ENCODE measurements at places on chromosomes 2 and 18. TPM values are rescaled to one million over a fixed set of nuclear protein-coding genes. Genes with fewer than 3 reads are reported as not detected.
A peak's percentile ranks its signal among the peaks of the same experiment; 100 is the strongest.

DNA sequence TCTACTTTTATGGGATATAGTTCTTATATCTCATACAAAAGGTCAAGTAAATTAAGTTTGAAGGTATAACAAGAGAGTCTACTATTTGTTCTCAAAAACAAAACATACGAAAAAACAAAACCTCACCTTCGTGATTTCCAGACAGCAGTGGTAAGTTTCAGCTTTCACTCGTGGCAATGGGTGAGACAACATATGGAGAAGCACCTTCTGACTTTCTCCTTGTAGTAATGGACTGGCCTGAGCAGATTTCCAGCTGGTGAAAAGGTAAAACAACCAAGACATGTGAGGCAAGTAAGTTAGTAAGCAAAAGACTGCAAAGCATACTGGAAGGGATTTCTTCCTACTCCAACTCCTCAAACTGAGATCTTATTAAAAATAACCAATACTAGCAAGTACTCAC lies 39.6 kb downstream of the RTTN start:
- H3K36me3 ChIP-seq: peaks cover 16% of the 10 kb centered on the region
- DNase-seq: no peak
- no peak overlapping the region for H3K27ac ChIP-seq
- H3K27me3 ChIP-seq: no peaks in the 10 kb centered on the region

GRCh38 chr18:5515011-5515784 lies 28.6 kb downstream of the EPB41L3 start:
- peak; percentile 25 for DNase-seq
- H3K36me3 ChIP-seq: no peaks in the 10 kb centered on the region

DNA sequence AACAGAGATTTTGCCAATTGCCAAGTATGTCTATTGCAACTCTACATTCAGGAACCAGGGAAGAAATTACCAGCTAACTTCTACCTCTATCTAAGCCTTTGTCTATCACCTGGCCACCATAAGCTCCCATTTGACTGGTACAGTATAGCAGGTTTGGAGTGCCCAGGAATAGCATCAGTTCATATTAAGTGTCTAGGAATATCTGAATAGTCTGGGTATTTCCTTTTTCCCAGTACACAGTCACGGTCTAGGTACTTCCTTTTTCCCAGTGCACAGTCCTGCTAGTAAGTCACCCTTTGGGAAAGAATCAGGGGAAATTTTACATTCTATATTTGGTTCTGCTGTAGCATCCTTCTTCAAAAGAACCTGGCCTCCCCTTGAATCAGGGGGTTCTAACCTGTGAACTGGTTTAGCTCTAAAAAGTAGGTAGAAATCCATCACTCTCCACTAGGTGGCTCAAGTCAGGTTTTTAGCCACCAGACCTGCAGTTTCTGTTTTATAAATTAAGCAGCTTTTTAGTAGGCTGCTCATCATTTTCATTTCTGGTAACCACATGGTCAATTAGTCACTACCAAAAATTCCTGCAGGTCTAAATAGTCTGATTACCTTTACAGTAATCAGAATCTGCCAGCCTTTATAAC lies 49.3 kb upstream of the DNAJC10 start:
- H3K4me3 ChIP-seq: no peak overlapping the region
- H3K27me3 ChIP-seq: no peaks in the 10 kb centered on the region
- no peaks in the 10 kb centered on the region for H3K36me3 ChIP-seq
- H3K27ac ChIP-seq: no peak overlapping the region
- peak; percentile 34 for DNase-seq

GRCh38 chr18:45566025-45566740 lies 49.1 kb upstream of the SLC14A2 start:
- no peaks in the 10 kb centered on the region for H3K4me1 ChIP-seq
- H3K27me3 ChIP-seq: no peaks in the 10 kb centered on the region
- no peaks in the 10 kb centered on the region for H3K36me3 ChIP-seq
- DNase-seq: peak; percentile 55
- H3K4me3 ChIP-seq: no peak overlapping the region

GRCh38 chr2:223944703-223945531 lies at the start of gene WDFY1:
WDFY1 (minus strand) TSS chr2:223945335; CDS start chr2:223945284, 51 bp downstream.
- DNase-seq: peak; percentile 90
- H3K36me3 ChIP-seq: no peaks in the 10 kb centered on the region
- peak within 1 kb of the TSS; percentile 96 for H3K27ac ChIP-seq
- H3K4me3 ChIP-seq: peak within 1 kb of the TSS; percentile 99
- H3K4me1 ChIP-seq: peaks cover 35% of the 10 kb centered on the region

Gene SKA1
- polyA plus RNA-seq: 2.1 TPM

Gene MROH2A
- not detected for polyA plus RNA-seq
